ENCODE measurements at places on chromosomes 2 and 18.

DNA sequence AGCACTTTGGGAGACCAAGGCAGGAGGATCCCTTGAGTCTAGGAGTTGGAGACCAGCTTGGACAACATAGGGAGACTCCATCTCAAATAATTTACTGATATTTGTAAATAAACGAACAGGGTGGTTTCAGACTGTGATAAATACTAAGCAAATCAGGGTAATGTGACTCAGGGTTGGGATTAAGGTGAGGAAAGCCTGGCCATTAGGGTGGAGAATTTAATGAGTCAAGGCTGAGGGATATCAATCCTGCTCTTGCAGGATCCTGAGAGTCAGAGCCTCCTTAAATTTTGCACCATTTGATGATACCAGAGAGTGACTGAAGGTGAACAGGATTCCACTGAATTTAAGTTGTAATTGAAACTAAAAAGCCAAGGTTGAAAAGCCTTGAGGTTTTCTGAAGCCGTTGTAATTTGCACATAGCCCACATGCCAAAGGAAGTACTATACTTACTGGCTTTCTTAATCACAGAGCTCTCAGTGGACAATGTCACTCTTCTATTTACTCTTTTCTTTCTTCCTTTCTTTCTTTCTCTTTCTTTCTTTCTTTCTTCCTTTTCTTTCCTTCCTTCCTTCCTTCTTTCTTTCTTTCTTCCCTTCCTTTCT lies 28.6 kb upstream of the AP1S3 start:
- DNase-seq = no peak

- DNase-seq = peak; percentile 80
Observed at GRCh38 chr2:69767034-69767433, 25.1 kb downstream of the ANXA4 start.

GRCh38 chr18:7369006-7369405 lies 138.1 kb downstream of the LRRC30 start:
- no peak for DNase-seq

- DNase-seq = peak; percentile 83
Observed at GRCh38 chr2:127293748-127294562, at the start of gene ERCC3. Gene ERCC3, minus strand, starts transcription at chr2:127294144. Its CDS starts 63 bp downstream, at chr2:127294081.

DNA sequence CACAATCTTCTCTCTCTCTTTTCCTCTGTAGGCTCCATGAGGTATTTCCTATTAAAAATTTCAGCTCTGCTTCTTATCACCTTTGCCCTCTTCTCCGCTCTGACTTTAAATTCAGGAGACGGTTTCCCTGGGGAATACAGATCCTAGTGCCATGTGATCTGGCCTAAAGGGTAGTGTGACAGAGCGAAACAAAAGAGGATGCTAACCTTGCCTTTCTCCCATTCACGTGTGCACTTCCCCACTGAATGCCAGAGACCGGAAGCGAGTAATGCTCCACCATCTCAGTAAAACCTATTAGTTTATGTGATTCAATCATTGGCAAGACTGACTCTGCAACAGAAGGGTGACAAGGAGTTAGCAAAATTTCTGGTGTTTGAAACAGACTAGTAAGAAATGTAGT lies 358.3 kb downstream of the ZNF521 start:
- no peak for DNase-seq

DNA sequence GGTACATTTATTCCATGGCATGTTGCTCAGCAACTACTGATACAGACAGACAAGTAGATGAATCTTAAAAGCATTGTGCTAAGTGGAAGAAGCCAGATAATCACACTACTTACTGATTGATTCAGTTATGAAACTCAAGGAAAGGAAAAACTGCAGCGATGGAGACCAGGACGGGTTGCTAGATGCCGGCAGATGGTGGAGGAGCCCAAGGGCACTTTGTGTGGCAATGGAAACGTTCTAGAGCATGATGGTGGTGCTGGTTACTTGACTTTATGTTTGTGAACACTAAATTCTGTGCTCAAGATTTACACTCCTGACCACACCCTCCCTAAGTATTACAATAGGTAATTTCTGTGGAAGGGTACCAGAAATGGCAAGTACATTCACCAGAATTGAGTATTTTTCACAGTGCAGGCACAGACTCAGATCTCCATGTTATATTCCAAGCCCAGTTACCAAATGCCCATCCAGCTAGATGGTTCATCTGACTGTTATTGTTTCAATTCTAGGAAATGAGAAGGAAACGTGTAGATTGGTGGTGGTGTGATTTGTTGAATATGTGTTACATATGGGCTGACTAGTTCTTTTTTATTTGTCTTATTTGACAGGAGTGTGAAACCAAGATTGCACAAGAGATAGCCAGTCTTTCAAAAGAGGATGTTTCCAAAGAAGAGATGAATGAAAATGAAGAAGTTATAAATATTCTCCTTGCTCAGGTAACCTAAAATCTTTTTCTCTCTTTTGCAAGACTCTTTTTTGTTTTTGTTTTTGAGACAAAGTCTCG lies 55.1 kb downstream of the RALBP1 start:
- no peak for DNase-seq

GRCh38 chr2:96093528-96093927 lies 22.8 kb downstream of the ADRA2B start:
- DNase-seq = no peak

- no peak for DNase-seq
Observed at GRCh38 chr2:201618744-201619662, 24.3 kb downstream of the TMEM237 start.

- DNase-seq = no peak
Observed at GRCh38 chr2:206231669-206232286, 42.7 kb upstream of the ZDBF2 start.

GRCh38 chr18:8507361-8507760 lies 101.9 kb upstream of the RAB12 start:
- no peak for DNase-seq

DNA sequence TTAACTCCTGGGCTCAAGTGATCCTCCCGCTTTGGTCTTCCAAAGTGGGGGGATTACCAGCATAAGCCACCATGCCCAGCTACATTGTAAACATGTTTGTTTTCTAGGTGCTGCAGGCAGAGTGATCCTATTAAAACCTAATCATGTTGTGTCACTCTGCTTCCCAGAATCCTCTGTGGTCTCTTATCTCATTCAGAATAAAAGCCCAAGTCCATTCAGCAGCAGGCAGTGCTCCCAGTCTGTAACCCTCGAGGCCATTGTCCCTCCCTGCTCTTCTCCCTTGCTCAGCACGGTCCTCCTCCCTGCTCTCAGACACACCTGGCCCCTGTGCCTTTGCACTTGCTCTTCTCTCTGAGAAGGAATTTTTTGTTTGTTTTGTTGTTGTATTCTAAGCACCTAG lies 11.1 kb upstream of the CABYR start:
- DNase-seq = no peak

DNA sequence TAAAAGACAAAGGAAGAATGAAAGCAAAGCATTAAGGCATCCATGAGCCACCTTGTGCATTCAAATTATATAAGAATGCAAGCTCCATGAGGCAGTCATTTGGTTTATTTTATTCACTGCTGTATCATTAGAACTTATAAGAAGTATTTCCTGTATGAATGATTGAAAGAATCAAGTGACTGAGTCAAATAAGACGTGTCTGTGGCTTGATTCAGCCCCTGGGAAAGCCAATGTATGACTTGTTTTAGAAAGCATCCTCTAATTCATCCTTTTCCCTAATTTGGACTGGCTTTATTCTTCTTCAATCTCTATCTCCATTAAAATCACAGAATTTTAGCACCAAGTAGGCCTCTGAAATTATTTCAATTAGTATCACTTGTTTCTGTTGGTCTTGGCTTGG lies 461.1 kb downstream of the LPIN1 start:
- DNase-seq = no peak

- DNase-seq = no peak
Observed at GRCh38 chr18:52340406-52341102, 557 bp downstream of the DCC start.

DNA sequence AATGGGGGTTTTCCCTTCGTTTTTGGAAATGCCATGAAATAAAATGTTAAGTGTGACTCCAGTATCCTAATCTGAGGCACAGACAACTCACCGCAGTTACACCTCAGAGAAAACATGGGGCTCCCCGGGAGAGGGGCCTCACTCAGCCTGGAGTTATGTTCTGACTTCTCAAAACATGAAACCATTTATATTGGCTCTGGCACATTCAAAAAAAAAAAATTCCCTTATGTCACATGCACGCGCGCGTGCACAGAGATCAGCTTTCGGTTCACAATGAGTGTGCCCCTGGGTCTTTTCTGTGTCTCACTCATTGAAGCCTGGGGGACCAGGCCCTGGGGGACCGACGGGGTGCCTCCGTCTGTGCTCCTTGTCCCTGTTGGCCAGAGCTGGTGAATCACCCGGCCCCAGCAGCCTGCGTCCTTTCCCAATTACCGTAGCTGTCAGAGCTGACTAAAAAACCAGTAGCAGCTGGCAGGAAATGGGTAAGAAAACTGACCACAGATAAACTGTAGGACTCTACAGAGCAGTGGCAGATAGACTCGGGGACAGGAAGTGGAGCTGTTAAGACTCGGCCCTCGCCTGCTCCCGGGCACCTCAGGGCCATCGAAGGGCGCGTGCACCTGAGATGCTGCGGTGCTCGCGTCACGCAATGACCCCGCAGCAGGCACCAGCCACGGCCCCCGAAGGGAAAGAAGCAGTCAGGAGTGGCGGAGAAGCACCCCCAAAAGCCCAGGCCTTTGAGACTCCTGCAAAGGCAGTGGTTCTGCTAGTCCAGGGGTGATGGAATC lies 138.3 kb upstream of the ID2 start:
- peak; percentile 96 for DNase-seq

DNA sequence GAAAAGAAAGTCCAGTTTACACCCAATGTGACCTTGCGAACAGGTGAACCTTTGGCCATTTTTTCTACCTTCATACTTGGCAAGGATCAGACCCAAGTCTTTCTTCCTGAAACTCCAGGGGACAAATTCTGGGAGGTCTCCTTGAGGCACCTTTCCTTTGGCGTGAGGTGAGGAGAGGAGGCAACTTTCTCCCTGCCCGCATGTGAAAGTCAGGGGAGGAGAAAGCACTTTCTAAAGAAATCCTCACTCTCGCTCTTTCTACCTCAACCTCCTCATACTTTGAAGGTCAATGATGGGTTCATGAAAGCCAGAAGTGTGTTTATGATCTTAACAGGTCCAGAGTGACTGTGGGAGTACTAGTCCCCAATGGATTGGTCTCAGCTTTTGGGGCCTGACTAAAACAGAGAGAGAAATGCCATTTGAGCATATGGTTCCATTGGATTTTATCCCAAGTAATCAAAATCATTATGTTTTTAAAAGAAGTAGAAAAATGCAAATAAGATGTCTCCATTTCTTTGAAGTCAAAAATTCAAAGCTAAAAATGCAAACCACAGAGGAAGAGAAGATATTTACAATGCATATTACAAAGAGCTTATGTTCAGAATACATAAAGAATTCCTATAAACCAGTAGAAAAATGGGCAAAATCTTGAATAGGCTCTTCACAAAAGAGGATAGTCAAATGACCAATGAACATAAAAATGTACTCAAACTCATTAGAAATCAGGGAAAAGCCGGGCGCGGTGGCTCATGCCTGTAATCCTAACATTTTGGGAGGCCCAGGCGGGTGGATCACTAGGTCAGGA lies 15.6 kb upstream of the PPM1B start:
- no peak for DNase-seq

- DNase-seq = no peak
Observed at GRCh38 chr18:39587586-39587985, 2022.0 kb upstream of the CELF4 start.

DNA sequence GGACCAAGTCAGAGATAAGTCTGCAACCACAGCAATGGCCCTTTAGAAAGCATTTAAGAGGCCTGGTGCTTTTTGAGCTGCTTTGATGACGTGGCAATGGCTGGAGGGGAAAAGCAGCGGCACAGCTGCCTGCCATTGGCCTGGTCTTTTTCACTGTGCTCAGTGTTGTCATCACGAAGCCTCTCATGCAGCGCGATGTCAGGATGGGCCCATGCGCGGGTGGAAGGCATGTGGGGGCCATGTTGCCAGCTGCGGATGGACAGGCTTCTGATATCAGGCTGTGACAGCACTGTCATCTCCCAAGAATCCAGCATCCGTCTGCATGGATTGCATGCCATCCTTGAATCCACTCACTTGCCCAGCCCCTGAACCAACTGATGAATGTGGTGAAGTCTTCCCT lies 204.5 kb downstream of the ACKR3 start:
- no peak for DNase-seq

DNA sequence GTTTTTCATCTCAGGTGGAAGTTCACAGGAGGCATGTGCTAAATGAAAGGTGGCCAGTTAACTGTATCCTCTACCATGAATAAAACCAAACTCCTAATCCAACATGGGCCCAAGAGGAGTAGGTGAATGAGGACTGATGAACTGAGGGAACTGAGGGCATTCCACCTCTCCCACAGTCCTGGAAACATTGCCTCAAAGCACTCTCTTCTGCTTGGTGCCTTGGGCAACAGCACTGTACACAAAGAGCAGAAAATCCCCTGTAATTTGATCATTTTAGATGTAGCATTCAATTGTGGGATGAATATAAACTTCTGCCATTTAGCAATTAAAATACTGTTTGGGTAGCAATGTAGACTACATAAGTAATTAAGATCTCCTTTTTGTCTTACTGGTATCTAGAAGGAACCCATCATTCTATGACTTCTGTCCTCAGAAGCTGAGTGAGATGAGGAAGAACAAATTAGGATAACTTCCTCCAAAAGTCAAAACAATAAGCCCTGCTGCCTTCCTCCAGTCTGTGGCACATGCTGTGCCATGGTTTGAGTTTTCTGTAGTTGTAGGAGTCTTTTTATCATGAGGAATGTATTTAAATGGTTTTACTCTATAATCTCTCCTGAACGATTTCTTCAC lies 86.7 kb upstream of the ZEB2 start:
- no peak for DNase-seq

DNA sequence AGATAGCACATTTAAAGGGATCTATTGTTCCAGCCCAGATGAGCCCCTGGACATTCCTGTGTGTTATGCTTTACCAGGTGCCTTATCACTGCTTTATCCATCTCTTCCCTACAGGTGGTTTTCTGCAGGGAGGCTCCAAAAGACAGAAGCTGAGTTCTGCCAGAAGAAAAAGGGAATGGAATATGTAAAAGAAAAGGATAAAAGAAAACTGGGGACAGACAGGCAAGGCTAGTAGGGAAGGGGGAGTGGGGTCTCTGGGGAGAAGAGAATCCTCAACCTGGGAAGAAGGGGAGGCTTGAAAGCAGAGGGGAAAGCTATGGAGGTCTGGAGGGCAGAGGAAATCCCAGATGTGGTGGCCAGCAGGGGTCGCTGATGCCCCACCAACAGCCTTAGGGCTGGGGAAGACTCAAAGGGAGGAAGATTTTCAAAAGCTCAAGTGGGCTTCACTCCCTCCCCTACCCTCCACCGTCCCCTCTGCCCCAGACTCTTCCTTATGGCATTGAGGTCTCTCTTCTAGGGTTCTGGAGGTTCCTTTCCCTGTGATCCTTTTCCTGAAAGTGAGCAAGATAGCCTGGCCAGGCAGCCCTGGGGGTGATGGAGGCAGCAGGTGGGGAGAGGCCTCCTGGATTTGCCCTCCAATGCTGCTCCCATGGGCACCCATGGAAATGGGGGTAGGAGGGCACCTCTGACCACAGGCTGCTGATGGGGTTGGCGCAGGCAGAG lies 178.1 kb upstream of the PKDCC start:
- DNase-seq = peak; percentile 48
